ENCODE measurements at places on chromosomes 1 and 21. TPM values are rescaled to one million over a fixed set of nuclear protein-coding genes. Genes with fewer than 3 reads are reported as not detected.

The OR14A2 gene
- total RNA-seq, result not detected

The TUFT1 gene
- total RNA-seq, result 25.5 TPM

The TMOD4 gene
- not detected for total RNA-seq

The SOX13 gene
- total RNA-seq, result 34.9 TPM

The PAPPA2 gene
- total RNA-seq, result 3.1 TPM

The CR1L gene
- total RNA-seq, result not detected

The KLHDC8A gene
- total RNA-seq, result 0.58 TPM

The LRRC39 gene
- 0.37 TPM for total RNA-seq

The TEX38 gene
- not detected for total RNA-seq

The E2F2 gene
- 32.9 TPM for total RNA-seq

The GIPC2 gene
- 26.7 TPM for total RNA-seq

The AHCTF1 gene
- total RNA-seq, result 24.5 TPM

The TMEM61 gene
- 13.4 TPM for total RNA-seq
